Upper lobe of right lung (tissue), 1 donor: ENCODE measurements at places on chromosomes 13 and 19.

GRCh38 chr19:28501976-28502375, 711.0 kb downstream of the UQCRFS1 start:
- no peak for DNase-seq

DNA sequence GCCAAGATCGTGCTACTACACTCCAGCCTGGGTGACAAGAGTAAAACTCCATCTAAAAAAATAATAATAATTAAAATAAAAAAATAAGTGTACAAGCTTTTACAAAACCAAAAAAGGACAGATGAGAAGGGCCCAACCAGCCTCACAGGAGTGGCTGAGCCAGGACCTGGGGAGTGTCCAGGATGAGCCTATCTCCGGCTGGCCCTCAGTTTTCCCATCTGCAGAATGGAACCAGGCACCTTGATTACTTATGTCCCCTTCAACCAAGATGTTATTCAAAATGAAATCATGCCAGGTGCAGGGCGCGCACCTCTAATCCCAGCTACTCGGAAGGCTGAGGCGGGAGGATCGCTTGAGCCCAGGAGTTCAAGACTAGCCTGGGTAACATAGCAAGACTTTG, 9.5 kb upstream of the IFI30 start:
- no peak for DNase-seq

DNA sequence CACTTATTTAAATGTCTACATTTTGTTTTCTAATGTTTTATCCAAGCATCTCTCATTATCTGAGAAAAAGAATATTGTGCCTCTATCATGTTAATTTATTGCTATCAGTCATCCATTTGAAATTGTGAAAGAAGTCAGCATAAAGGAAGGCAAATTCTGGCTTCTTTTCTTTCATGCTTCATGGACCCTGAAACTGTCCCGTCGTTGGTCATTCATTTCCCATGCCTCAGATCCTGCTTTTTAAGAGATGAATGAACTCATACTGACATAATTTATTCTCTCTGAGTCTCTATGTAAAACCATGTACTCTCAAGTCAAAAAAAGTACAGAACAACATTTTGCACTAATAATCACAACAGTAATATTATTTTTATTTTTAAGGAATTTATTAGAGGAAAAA, 2512.0 kb downstream of the PCDH9 start:
- DNase-seq, result no peak

DNA sequence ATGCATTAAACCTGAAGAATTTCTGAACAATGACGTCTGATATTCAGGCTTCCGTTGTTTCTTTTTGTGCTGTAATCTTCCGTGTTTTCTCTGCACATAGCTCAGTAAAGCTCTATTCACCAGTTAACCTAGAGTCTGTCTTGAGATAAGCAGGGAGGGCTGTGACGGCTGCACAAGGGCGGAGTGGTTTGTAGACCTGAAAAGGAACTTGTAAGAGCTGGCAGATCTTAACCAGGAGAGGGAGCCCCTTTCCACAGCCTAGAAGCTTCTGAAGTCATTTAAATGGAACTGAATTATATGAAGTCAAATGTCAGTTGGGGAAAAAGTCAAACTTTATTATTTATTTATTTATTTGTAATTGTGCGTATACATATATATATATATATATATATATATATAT, 27.5 kb downstream of the DPRX start:
- no peak for DNase-seq

GRCh38 chr13:26929971-26930730, 169.6 kb upstream of the GPR12 start:
- peak; percentile 81 for DNase-seq

GRCh38 chr13:100987948-100988347, 313.4 kb upstream of the TMTC4 start:
- DNase-seq, result no peak

DNA sequence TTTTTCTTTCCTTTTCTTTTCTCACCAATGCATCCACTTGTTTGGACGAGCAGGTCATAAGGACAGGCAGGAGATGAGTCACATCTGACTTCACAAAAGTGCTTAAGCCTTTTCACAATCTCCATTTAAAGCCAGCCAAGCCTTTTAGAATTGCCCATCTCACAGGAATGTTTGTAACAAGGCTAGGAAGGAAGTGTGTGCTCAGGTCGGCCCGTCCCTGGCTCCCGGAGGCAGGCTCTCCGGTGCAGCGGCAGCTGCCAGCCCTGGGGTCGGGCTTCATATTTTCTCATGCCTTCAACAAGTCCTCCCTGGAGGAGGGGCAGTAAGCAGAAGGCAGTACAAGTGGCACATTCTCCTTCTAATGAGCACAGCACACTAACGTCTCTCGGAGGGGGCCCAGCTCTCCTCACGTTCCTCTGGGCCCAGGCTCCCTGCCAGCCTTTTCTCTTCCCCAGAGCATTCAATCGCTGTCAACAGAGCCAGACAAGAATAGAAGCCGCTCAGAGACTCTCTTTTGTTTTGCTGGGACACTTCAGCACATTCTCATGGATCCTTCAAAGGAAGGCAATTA, 180.5 kb downstream of the COL4A1 start:
- DNase-seq, result no peak

GRCh38 chr19:14370169-14370939, 10.9 kb upstream of the ADGRE5 start:
- no peak for DNase-seq

DNA sequence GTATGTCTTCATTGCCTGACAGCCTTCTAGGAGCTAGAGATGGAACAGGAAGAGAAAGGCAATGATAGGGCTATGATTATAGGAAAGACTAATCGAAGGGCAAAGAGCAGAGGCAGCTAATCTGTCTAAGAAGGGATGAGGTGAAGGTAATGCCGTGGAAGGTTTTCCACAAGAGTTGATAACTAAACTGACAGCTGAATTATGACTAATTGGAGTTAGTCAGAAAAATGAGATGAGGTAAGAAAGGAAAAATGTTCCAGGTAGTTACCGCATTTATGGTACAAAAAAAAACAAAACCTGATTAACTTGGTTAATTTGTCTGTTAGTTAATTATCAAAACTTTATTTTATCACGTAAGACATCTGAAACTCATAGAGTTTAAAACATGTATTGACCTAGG, 260.3 kb downstream of the SLITRK6 start:
- no peak for DNase-seq

DNA sequence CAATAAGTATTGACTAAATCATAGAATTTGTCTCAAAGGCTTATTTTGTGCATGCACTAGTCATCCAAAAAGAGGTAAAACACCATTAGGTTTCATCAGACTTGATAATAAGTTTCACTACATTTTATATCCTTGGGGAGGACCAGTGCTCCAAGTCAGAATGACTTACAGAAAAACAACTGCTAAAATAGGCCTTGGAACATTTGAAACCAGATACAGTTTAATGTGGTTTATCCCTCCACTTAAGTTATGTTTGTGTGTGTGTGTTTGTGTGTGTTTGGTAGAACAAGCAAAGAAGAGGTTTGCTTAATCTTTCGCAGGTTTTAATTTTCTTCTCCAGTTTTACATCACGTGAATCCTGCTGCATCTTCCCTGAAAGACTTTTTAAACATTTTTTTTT, 570.9 kb downstream of the PCDH9 start:
- DNase-seq, result no peak

- DNase-seq, result no peak
Measured at GRCh38 chr19:50877338-50877737, 4.1 kb downstream of the KLK2 start.

DNA sequence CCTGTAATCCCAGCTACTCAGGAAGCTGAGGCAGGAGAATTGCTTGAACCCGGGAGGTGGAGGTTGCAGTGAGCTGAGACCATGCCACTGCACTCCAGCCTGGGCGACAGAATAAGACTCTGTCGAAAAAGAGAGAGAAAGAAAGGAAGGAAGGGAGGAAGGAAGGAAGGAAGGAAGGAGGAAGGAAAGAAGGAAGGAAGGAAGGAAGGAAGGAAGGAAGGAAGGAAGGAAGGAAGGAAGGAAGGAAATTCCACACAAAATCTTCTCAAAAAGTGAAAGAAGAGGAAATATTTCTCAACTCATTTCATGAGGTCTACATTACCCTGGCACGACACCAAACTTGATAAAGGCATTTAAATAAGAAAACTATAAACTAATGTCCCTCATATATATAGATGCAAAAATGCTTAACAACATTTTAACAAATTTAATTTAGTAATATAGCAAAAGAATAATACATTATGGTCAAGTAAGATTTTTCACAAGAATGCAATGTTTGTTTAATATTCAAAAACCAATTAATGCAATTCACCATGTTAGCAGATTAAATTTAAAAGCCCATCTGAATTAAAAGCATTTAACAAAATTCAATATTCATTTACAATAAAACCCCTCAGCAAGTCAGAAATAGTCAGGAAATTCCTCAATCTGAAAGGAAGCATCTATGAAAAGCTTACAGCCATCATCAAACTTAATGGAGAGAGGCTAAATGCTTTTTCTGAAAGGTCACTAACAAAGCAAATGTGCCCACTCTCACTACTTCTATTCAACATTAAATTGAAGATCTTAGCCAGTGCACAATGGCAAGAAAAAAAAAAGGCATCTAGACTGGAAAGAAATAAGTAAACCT, 12.0 kb upstream of the CPB2 start:
- DNase-seq, result no peak

GRCh38 chr19:531009-531752, 379 bp upstream of the CDC34 start:
- DNase-seq, result peak; percentile 92

- no peak for DNase-seq
Measured at GRCh38 chr19:2416321-2417097, 10.9 kb downstream of the TIMM13 start.

DNA sequence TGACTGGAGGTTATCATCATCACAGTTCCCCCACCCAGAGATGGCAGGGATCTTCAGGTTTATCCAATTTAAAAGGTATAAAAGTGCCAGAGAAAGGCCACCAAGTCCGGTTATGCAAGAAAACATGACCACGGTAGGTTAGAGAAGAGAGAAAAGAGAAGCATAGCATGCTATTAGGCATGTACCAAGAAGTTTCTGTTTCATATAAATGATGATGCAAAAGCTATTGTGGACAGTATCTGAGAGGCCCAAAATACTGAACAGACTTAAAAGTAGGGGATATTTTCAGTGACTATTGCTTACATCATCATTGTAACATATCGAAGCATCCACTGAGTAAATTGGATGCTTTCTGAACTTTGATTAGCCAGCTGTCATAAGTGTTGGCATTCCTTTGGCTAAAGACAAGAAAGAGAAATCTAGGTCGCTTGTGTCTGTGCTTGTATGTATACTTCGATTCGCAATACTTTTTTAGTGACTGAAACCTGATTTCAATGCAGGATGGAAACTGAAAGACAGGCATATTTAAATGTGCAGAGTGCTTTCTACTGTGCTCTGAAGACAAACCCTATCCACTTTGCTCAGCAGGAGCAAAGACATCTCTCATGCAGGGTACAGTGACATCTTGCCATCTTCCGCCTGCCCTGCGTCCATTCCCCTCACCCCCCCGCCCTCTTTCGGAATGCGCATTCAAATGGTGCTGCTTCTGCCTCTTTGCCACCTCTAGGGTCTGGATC, 180.3 kb downstream of the SHISA2 start:
- DNase-seq, result no peak

- no peak for DNase-seq
Measured at GRCh38 chr13:35763060-35763781, 286.7 kb upstream of the MAB21L1 start.

- DNase-seq, result no peak
Measured at GRCh38 chr13:35835989-35836388, 295.2 kb downstream of the DCLK1 start.

GRCh38 chr19:13917888-13918406, 11.9 kb downstream of the CC2D1A start:
- DNase-seq, result no peak

DNA sequence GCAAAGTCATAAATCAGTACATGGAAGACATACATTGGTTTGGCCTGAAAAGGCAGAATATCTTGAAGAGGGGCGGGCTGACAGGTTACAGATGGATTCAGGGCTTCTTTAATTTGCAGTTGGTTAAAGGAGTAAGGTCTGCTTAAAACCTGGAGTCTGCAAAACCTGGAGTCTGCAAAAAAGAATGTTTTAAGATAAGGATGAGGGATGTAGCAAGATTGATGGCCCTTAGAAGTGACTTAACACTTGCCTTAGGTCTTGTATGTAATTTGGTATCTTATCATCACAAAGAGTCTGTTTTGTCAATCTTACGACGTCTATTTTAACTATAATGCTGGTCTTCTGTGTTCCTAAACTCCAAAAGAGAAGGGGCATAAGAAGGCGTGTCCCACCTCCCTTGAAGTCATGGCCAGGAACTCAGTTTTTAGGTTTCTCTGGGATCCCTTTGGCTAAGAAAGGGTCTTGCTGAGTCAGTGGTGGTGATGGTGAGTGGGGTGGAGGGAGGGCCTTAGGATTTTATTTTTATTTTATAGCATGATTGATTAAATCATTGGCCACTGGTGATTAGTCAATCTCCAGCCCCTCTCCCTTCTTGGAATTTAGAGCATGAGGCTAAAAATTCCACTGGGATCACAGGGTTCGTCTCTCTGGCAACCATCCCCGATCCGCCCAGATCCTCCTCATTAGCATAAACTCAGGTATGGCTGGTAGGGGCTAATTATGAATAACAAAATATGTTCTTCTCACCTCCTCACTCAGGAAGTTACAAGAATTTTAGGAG, 10.1 kb upstream of the HAS1 start:
- DNase-seq, result no peak

DNA sequence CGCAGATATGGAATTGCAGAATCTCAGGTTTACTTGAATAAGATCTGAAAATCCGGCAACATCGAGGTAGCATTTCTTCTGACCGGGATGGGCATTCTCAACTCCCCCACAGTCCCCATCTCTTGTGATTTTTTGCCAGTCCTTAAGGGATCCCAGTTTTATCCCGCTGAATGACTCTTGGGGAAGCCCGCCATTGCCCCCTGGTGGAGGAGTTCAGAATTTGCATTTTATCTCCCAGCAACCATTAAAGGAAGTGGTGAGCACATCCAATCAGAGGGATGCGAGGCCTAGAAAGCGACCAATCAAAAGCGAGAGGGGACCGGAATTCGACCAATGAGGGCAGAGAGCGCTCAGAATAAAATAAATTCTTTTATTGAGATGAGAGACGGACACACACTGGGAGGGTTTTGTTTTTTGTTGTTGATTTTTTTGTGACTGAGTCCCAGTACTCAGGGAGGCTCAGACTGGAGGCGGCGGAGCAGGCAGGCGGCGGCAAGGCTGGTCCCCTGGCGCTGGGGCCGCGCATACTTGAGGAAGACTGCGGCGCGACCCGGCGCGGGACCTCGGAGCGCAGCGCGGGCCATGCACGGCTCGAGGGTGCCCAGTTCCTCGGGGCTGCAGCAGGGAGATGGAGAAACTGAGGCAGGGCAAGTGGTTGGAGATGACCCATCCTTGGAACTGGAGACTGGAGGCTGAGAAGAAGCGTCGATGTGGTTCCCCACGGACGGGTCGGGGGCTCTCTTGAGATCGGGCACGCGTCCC, 3.9 kb upstream of the TTC9B start:
- no peak for DNase-seq
